Astrocyte (in vitro differentiated cells and primary cell): ENCODE measurements at places on chromosomes 12 and 14. TPM values are rescaled to one million over a fixed set of nuclear protein-coding genes. Genes with fewer than 3 reads are reported as not detected.
A peak's percentile ranks its signal among the peaks of the same experiment; 100 is the strongest.

The JKAMP gene
- 68.8 and 74.6 TPM in 2 replicates for total RNA-seq

The KCNA5 gene
- total RNA-seq = 0.10 TPM in 1 of 2 replicates, not detected in the other

The SETD1B gene
- total RNA-seq = 20.9 and 24.0 TPM in 2 replicates

The KLRK1 gene
- 0.73 and 1.1 TPM in 2 replicates for total RNA-seq

The CLEC4C gene
- total RNA-seq = not detected in 2 replicates

The CFAP54 gene
- total RNA-seq = 0.62 and 1.1 TPM in 2 replicates

The CEBPE gene
- not detected in 2 replicates for total RNA-seq

The HOXC9 gene
- not detected in 2 replicates for total RNA-seq

The DUSP6 gene
- 47.8 and 63.0 TPM in 2 replicates for total RNA-seq

The DEGS2 gene
- 0.07 TPM in 1 of 2 replicates, not detected in the other for total RNA-seq

The FBLN5 gene
- total RNA-seq = 12.5 and 14.9 TPM in 2 replicates

- no peak for DNase-seq
- no peak overlapping the region for H3K27ac ChIP-seq
- no peaks in the 10 kb centered on the region for H3K27me3 ChIP-seq
- no peak overlapping the region for H3K4me3 ChIP-seq
- H3K36me3 ChIP-seq = no peaks in the 10 kb centered on the region
- peaks cover 24% of the 10 kb centered on the region for H3K4me1 ChIP-seq
Measured at GRCh38 chr12:96143392-96143791, 50.8 kb upstream of the ELK3 start.

DNA sequence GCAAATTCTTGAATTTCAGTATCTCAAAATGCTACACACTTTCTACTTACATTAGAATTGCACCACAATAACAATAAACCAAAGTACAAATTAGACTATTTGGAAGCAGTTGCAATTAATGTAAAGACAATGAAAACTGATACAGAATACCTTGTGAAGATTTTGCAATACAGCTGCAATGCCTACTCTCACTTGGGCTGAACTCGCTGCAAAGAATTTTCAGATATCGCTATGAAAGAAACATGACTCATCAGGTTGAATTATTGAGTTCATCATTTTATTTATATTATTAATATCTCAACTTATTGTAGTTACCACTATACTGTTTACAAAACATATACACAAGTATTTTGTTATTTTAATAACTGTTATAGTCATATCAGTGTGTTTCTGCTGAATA lies 108.0 kb upstream of the TMTC2 start:
- H3K27ac ChIP-seq = no peak overlapping the region
- no peaks in the 10 kb centered on the region for H3K36me3 ChIP-seq
- no peaks in the 10 kb centered on the region for H3K4me1 ChIP-seq
- H3K4me3 ChIP-seq = no peak overlapping the region

DNA sequence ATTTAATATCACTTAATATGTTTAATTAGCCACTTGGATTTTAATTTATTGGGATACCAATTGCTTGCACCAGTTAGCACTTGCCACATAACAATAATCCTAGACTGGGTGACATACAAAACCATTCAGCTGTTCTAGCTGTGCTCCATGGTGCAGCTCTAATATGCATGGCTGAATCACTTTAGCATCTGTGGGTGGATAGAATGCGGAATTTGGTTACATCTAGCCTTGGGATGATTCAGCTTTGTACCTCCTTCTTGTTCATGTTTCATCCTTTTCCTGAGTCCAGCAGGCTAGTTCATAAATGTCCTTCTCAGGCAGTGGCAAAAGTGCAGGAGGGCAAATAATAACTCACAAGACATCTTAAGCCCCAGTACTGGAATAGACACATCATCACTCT lies 1263.0 kb downstream of the LRFN5 start:
- H3K4me3 ChIP-seq = no peak overlapping the region
- H3K27me3 ChIP-seq = no peaks in the 10 kb centered on the region
- H3K4me1 ChIP-seq = no peaks in the 10 kb centered on the region

GRCh38 chr14:51881636-51882035 lies 21.2 kb downstream of the GNG2 start:
- H3K4me1 ChIP-seq = peaks cover 11% of the 10 kb centered on the region
- DNase-seq = no peak
- no peaks in the 10 kb centered on the region for H3K36me3 ChIP-seq
- H3K27me3 ChIP-seq = no peaks in the 10 kb centered on the region

GRCh38 chr14:105075379-105076295 lies 10.4 kb upstream of the GPR132 start:
- no peak overlapping the region for H3K27ac ChIP-seq
- DNase-seq = no peak
- no peaks in the 10 kb centered on the region for H3K27me3 ChIP-seq
- no peak overlapping the region for H3K4me3 ChIP-seq
- peaks cover 5% of the 10 kb centered on the region for H3K4me1 ChIP-seq
- no peaks in the 10 kb centered on the region for H3K36me3 ChIP-seq

- no peaks in the 10 kb centered on the region for H3K36me3 ChIP-seq
- DNase-seq = no peak
- no peaks in the 10 kb centered on the region for H3K4me1 ChIP-seq
- H3K4me3 ChIP-seq = no peak overlapping the region
Measured at GRCh38 chr12:39887856-39888255, 218.0 kb downstream of the SLC2A13 start.

- no peak overlapping the region for H3K27ac ChIP-seq
- peaks cover 3% of the 10 kb centered on the region for H3K4me1 ChIP-seq
- peak overlapping the region; percentile 79 for H3K4me3 ChIP-seq
- no peak for DNase-seq
Measured at GRCh38 chr12:125049093-125049458, 16.2 kb upstream of the AACS start.

- H3K36me3 ChIP-seq = no peaks in the 10 kb centered on the region
- no peak overlapping the region for H3K4me3 ChIP-seq
- H3K4me1 ChIP-seq = no peaks in the 10 kb centered on the region
Measured at GRCh38 chr12:56955631-56956256, 1.7 kb downstream of the RDH16 start.

GRCh38 chr12:112503512-112503911 lies 84.8 kb downstream of the PTPN11 start:
- H3K4me1 ChIP-seq = no peaks in the 10 kb centered on the region
- H3K27me3 ChIP-seq = no peaks in the 10 kb centered on the region
- H3K27ac ChIP-seq = no peak overlapping the region
- H3K36me3 ChIP-seq = peaks cover 44% of the 10 kb centered on the region

DNA sequence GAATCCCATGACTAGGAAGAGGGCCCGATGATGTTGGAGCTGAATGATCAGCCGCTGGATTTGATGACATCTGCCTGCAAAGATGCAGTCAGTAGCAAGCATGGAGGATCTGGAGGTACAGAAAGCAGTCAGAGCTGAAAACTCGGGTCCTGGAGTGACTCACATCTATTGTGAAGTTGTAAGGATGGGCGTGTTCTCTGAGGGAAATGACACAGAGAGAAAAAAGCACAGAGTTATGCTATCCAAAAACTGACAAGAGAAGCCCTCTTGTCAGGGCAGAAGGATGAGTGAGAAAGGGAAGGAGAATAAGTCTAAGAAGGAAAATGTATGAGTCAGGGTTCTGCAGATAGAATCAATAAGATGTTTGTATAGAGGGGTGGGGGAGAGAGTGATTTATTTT lies 380.4 kb upstream of the CCDC196 start:
- no peaks in the 10 kb centered on the region for H3K36me3 ChIP-seq
- H3K4me3 ChIP-seq = no peak overlapping the region
- no peak overlapping the region for H3K27ac ChIP-seq
- peaks cover 5% of the 10 kb centered on the region for H3K4me1 ChIP-seq
- DNase-seq = peak; percentile 46

- no peak for DNase-seq
- H3K27me3 ChIP-seq = no peaks in the 10 kb centered on the region
- no peak overlapping the region for H3K27ac ChIP-seq
- H3K4me1 ChIP-seq = peaks cover 25% of the 10 kb centered on the region
- no peak overlapping the region for H3K4me3 ChIP-seq
- H3K36me3 ChIP-seq = peaks cover 23% of the 10 kb centered on the region
Measured at GRCh38 chr12:58914457-58914856, 5.8 kb downstream of the LRIG3 start.

GRCh38 chr12:8996682-8997405 lies 7.5 kb downstream of the KLRG1 start:
- H3K27me3 ChIP-seq = no peaks in the 10 kb centered on the region
- no peaks in the 10 kb centered on the region for H3K36me3 ChIP-seq
- H3K4me1 ChIP-seq = no peaks in the 10 kb centered on the region

DNA sequence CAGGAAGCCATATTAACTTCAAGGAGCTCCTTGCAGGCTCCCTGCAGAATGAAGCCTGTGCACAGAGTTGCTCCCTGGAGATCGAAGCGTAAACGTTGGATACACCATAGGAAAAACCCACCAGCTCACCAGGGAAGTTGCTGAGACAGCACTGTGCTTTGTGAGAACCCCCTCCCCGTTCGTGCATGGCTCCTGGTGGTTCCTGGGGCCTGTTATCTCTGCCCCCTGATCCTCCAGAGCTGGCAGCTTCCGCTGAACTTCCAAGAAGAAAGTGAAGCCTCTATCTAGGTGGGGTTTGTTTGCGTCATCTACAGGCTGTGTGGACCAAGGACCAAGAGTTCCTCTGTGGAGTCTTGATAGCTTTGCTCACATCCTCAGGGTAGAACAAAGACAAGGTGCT lies 2.4 kb upstream of the CCDC85C start:
- H3K4me3 ChIP-seq = no peak overlapping the region
- no peak for DNase-seq
- H3K27ac ChIP-seq = no peak overlapping the region
- no peaks in the 10 kb centered on the region for H3K27me3 ChIP-seq

DNA sequence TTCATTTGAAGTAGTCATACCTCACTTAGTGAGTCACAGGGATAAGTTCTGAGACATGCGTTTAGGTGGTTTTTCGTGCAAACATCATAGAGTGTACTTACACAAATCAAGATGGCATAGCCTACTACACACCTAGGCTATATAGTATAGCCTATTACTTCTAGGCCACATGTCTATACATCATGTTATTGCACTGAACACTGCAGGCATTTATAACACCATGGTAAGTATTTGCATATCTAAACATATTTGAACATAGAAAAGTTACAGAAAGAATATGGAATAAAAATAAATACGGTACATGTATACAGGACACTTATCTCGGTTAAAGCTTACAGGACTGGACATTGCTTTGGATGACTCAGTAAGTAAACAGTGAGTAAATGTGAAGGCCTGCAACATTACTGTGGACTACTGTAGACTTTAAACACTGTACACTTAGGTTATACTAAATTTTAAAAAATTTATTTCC lies 670.6 kb downstream of the SLC16A7 start:
- no peak overlapping the region for H3K4me3 ChIP-seq
- H3K36me3 ChIP-seq = no peaks in the 10 kb centered on the region
- DNase-seq = peak; percentile 86
- no peaks in the 10 kb centered on the region for H3K27me3 ChIP-seq

DNA sequence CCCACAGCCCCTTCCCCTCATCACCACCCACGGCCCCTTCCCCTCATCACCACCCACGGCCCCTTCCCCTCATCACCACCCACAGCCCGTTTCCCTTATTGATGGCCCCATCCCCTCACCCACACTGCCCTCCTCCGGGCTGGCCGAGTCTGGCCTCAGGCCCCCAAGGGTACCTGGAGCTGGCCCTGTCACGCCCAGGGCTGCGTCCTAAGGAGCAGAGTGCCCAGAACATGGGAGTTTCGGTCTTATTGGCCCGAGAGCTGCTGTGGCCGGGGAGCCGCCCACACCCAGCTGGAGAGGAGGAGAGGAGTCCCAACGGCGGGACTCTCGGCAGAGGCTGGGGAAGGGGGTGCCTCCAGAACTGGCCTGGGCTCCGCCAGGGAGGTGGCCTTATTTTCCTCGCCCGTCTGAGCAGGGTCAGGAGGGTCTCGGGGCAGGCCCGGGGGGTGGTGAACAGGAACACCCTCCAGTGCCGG lies 182.3 kb downstream of the KIF26A start:
- no peaks in the 10 kb centered on the region for H3K27me3 ChIP-seq
- no peaks in the 10 kb centered on the region for H3K36me3 ChIP-seq
- H3K27ac ChIP-seq = no peak overlapping the region
- no peak overlapping the region for H3K4me3 ChIP-seq

- no peak overlapping the region for H3K4me3 ChIP-seq
- H3K27me3 ChIP-seq = no peaks in the 10 kb centered on the region
- DNase-seq = no peak
- no peak overlapping the region for H3K27ac ChIP-seq
- no peaks in the 10 kb centered on the region for H3K4me1 ChIP-seq
Measured at GRCh38 chr12:26571560-26571959, 261.4 kb downstream of the ITPR2 start.

DNA sequence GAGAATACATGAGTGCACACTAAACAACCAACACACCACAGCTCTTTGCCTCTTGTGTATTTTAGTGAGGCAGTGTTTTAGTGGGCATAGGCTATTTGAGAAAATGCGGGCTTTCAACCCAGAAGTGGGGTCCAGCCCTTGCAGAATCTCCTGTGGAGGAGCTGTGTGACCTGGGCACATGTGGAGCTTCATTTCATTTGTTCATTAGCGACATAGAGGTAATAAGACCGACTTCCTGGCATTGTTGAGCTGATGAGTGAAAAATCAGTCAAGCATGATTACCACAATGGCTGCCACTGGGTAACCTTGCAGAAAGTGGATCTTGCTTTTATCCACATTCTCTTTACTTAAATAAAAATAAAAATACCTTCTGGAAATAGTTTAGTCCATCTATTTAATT lies 923.5 kb downstream of the BCL11B start:
- no peak overlapping the region for H3K27ac ChIP-seq
- no peaks in the 10 kb centered on the region for H3K36me3 ChIP-seq
- H3K27me3 ChIP-seq = no peaks in the 10 kb centered on the region
- DNase-seq = no peak
- peaks cover 6% of the 10 kb centered on the region for H3K4me1 ChIP-seq
- H3K4me3 ChIP-seq = no peak overlapping the region

- DNase-seq = no peak
- H3K27me3 ChIP-seq = no peaks in the 10 kb centered on the region
- H3K4me1 ChIP-seq = peaks cover 5% of the 10 kb centered on the region
- no peaks in the 10 kb centered on the region for H3K36me3 ChIP-seq
- H3K27ac ChIP-seq = no peak overlapping the region
- peak overlapping the region; percentile 71 for H3K4me3 ChIP-seq
Measured at GRCh38 chr12:101878243-101878821, 952 bp downstream of the DRAM1 start.

GRCh38 chr14:74219277-74220205 lies 19.7 kb upstream of the VSX2 start:
- peaks cover 22% of the 10 kb centered on the region for H3K27me3 ChIP-seq

GRCh38 chr14:100683578-100683977 lies 43.1 kb upstream of the DLK1 start:
- no peaks in the 10 kb centered on the region for H3K36me3 ChIP-seq
- H3K27ac ChIP-seq = no peak overlapping the region
- H3K4me1 ChIP-seq = peaks cover 20% of the 10 kb centered on the region
- no peaks in the 10 kb centered on the region for H3K27me3 ChIP-seq
